SIG-M5 (cell line): ENCODE measurements at places on chromosomes 16 and 17.

DNA sequence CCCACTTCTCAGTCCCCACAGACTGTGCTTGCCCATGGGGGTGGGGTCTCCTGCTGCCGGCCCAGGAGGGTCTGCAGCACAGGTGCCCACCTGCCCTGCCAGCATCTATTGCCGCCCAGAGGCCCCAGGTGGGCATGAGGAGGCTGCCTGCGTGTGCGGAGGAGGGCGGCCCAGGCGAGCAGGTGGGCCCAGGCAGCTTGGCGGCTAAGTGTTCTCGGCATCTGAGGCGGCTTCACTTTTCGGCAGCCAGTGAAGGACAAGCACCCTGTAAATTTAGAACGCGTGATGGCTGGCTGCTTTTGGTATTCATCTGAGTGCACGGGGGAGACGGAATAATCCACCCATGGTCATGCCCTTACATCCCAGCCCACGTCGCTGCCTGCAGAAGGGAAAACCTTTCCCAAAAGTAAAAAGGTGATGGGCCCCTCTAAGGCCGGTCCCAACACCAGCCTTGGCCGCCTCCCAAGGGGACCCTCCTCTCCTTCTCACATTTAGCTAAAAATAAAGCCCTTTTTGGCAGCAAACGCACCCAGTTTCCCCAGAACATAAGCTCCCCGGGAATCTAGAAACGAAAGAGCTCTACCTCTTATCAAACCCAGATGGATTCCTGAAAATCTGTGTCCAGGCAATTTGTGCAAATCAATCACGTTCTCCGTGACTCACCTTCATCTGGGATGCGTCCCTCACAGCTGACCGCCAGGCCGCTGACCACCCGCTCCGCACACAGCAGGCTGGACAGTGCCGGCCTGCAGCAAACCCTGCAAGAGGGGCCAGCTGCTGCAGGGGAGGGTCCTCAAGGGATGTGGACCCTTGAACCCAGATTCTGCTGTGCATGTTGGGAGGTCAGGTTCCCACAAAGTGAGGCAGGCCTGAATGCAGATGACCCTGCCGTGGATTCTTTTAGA, 79.4 kb downstream of the RBFOX3 start:
- no peak for DNase-seq

DNA sequence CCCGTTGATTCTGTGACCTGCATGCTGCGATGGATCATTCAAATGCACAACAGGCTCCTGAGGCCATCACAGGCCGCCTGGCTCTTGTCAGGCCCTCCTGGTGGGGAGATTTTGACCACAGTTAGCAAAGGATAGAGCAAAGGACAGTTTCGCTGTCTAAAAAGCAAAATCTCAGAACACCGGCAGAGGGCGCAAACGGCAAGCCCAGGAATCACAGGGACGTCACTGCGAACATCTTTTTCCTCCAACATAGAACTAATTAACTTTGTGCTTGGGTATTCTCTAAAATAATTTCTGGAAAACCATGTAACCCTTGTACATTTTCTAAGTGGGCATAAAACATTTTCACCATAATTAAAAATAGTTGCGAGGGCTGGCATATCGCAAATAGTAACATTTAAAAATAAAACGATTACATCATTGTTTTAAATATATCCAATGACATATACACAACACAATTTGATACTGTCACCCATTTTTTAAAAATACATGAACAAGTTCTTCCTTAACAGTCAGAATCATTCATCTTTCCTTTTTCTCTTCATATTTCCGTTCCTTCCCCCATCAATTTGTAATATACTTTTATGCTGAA, 19.7 kb upstream of the SLC47A1 start:
- DNase-seq, result no peak

DNA sequence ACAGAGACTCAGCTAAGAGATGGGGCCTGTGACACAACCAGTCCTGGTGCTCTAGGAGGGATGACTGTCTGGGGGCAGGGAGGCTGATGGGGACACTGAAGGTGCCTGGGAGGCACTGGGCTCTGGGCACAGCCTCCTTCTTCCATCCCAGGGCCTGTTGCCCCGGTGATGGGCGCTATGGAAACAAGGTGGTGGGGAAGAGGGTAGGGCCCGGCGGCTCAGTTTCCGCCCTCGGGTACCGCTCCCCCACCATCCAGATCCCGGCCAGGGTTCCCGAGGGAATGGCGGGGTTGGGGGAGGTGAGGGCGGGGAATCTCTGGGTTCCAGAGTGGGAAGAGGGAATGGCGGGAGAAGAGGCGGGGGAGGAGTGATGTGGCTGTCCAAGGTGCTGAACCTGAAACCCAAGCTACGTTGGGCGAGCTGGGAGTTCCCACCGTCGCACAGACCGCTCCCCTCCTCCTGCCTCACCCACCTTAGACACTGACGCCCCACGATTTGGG, 981 bp downstream of the KCNH4 start:
- DNase-seq, result no peak

DNA sequence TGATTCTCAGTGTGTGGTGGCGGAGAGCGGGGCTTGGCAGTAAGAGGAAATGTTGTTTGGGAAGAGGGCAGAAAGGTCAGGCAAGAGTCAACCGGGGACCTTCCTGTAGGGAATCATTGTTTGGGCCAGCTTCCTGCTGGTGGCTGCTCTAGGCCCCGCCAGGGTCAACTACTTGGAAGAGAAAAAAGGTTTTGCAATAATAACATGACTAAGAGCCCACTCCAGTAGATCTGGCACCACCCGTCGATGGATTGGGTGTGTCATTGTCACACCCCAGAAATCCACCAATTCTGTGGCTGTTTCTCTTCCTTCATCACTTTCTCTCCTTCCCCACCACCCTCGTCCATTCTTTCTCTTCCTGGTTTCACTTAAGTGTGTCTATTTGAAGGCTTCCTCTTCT, 4.2 kb upstream of the KRT24 start:
- no peak for DNase-seq

DNA sequence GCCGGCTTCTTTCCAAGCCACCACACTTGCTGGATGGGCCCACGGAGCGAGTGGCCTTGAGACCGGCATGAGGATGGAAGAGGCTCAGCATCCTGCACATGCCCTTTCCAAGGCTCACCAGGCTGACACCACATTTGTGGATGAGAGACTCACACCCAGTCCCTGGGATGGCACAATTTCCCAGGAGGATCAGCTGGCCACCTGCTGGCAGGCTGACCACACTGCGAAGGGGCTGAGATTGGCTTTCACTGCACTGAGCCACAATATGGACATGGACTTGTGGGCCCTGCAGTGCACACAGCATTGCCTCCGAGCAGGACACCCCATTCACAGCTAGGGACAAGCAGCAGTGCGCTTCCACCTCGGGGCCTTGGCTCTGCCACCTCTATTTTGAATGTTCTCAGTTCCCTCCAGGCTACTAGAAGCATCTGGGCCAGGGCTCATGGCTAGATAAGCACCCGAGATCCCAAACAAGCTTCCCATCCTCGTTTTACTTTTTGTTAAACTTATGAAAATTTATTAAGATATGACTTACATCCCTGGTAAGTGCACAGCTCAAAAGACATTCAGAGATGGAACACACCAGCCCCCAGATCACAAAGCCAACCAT, 25.3 kb upstream of the KSR1 start:
- DNase-seq, result no peak

DNA sequence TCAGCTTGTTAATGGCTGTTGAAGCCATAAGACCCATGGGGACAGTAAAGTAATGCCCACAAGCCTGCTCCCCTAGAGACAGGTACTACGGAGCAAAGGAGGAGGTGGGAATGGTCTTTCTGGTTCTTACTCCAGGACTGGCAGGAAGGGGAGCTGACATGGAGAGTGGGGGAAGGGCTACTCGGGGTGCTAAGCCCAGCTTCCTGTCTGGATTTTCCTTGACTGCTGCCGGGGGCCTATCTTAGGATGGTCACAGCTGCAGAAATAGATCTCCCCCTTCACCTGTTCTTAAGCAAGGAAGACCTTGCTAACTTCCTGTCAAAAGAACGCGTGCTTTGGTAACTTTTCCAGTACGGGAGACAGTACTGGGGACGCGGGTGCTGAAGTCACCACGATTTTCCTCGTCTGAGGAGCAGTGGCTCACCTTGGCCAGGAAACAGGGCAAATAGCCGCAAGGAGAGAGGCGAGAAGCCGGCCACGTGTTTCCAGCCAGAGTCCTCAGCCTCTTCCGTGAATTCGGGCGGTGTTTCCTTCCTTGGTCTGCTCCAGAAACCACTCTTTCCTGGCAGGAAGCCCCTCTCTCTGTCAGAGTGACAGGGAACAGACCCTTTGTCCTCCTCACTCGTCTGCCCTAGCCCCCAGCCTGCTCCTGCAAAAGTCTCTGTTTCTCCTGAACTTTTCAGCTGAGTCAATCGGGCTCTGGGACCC, 656 bp upstream of the PRR29 start:
- no peak for DNase-seq

DNA sequence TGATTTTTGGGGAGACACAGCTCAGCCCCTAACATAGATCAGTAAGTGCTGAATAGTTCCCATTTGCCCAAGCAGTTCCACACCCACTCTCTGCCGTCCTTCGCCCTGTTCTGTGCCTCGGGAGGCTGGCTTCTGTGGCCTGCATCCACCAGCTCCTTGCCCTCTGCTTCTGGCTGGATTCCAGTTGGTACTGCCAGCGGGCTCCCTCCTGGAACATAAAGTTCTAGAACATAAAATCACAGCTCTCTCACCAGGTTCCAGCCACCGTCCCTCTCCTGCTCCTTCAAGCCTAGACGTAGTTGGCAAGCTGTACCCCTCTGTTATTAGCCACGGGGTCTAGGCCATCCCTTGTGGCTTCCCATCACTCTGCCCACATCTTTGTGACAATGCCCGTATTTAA, 3.9 kb upstream of the MRPS23 start:
- no peak for DNase-seq

- no peak for DNase-seq
Observed at GRCh38 chr16:27745348-27745747, 195.4 kb downstream of the KATNIP start.

GRCh38 chr17:8046306-8046928, 7.6 kb downstream of the ALOX15B start:
- no peak for DNase-seq

GRCh38 chr17:82212331-82213250, at the start of gene CCDC57:
Gene CCDC57 (minus strand): TSS chr17:82212842. CDS start chr17:82201944, 10,898 bp downstream.
- DNase-seq, result no peak

- DNase-seq, result no peak
Observed at GRCh38 chr16:12794486-12795387, 8.9 kb downstream of the CPPED1 start.

GRCh38 chr16:59148056-59148768, 414.1 kb upstream of the GOT2 start:
- no peak for DNase-seq

DNA sequence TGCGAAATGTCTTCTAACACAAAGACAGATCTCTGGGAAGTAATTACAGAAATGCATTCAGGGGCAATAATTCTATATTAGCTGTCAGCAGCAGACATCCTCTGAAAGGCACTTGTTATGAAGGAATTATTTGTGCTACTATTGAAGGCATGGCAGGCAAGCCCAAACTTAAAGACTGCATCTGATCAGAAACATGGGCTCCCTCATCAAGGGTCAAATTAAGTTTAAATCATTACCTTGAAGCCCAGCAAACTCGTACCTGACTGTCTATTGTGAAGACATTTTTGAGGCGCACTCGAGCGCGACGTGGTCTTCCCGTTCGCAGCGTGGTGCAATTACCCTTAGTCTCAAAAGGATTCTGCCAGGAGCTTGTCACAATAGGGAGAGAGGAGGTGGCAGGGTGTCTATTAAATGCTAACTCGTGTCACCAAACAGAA, 110.6 kb downstream of the ZNF423 start:
- no peak for DNase-seq
